ENCODE measurements at places on chromosomes 3 and 15.

GRCh38 chr3:42590989-42591756, 513 bp downstream of the SS18L2 start:
- no peaks in the 10 kb centered on the region for H3K4me1 ChIP-seq
- peak; percentile 48 for DNase-seq
- H3K36me3 ChIP-seq = peaks cover 2% of the 10 kb centered on the region
- peak overlapping the region; percentile 51 for H3K4me3 ChIP-seq
- H3K27ac ChIP-seq = peak overlapping the region; percentile 23
- H3K27me3 ChIP-seq = no peaks in the 10 kb centered on the region

- H3K36me3 ChIP-seq = no peaks in the 10 kb centered on the region
- H3K4me3 ChIP-seq = no peak overlapping the region
- no peak for DNase-seq
- peaks cover 2% of the 10 kb centered on the region for H3K4me1 ChIP-seq
- H3K27ac ChIP-seq = no peak overlapping the region
- H3K27me3 ChIP-seq = no peaks in the 10 kb centered on the region
These were observed 420.4 kb downstream of the TIGIT start for GRCh38 chr3:114714237-114714636.

- no peaks in the 10 kb centered on the region for H3K4me1 ChIP-seq
- no peak overlapping the region for H3K4me3 ChIP-seq
- H3K36me3 ChIP-seq = no peaks in the 10 kb centered on the region
- H3K27ac ChIP-seq = no peak overlapping the region
These were observed 3.7 kb downstream of the DUOX1 start for GRCh38 chr15:45133561-45133920.

DNA sequence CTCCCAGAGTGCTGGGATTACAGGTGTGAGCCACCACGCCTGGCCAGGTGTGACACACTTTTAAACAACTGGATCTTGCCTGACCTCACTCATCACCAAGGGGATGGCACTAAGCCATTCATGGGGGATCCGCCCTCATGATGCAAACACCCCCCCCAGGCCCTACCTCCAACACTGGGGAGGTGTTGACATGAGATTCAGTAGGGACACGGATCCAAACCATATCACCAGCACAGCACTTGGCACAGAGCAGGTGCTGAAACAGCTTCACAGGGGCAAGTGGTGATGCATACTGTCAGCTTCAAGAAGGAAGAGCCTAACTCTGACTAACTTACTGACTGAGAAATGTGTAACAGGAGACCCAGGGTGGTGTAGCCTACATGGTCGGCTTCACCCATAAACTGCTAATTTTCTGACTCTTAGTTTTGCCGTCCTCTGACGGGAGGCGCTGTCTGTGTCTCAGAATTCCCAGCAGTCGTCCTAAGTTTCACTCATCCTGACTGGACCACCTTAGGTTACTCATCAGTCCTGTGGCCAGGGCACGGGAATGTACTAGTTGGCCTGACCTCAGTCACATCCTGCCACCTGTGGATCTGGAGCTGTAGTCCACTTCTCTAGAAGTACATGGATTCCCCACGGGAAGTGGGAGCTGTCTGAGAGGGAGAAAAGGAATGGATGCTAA, 81.9 kb upstream of the PLXNA1 start:
- H3K4me3 ChIP-seq = no peak overlapping the region
- H3K4me1 ChIP-seq = no peaks in the 10 kb centered on the region
- no peak for DNase-seq
- no peaks in the 10 kb centered on the region for H3K27me3 ChIP-seq
